ENCODE measurements at places on chromosomes 12 and 14. TPM values are rescaled to one million over a fixed set of nuclear protein-coding genes. Genes with fewer than 3 reads are reported as not detected.

DPY19L2 gene
- not detected for total RNA-seq

TMEM229B gene
- total RNA-seq: 1.1 TPM

KRT74 gene
- total RNA-seq: not detected

RHEBL1 gene
- 0.86 TPM for total RNA-seq

MIP gene
- not detected for total RNA-seq

ASB2 gene
- not detected for total RNA-seq

KRT85 gene
- not detected for total RNA-seq

RTL1 gene
- total RNA-seq: not detected

OR4N5 gene
- not detected for total RNA-seq

CAPS2 gene
- 4.4 TPM for total RNA-seq

OTX2 gene
- not detected for total RNA-seq

NR1H4 gene
- not detected for total RNA-seq

TRMT5 gene
- 8.1 TPM for total RNA-seq

MGST1 gene
- 141 TPM for total RNA-seq

SERPINA10 gene
- not detected for total RNA-seq

ANO2 gene
- not detected for total RNA-seq

SP1 gene
- 30.3 TPM for total RNA-seq

RTN1 gene
- total RNA-seq: not detected

LRCOL1 gene
- total RNA-seq: not detected

SNRPF gene
- 10.4 TPM for total RNA-seq

RBP5 gene
- not detected for total RNA-seq

ANKRD33 gene
- total RNA-seq: not detected

RASSF8 gene
- total RNA-seq: 80.1 TPM

PDE3A gene
- total RNA-seq: 0.43 TPM

AREL1 gene
- total RNA-seq: 25.6 TPM

ANO4 gene
- 6.6 TPM for total RNA-seq

KITLG gene
- 98.4 TPM for total RNA-seq

RIMBP2 gene
- total RNA-seq: not detected

CNTN1 gene
- total RNA-seq: 0.51 TPM

RILPL2 gene
- total RNA-seq: 2.5 TPM

MYF5 gene
- total RNA-seq: not detected

TRAF3 gene
- 18.6 TPM for total RNA-seq

CCDC177 gene
- not detected for total RNA-seq

TMEM19 gene
- total RNA-seq: 25.8 TPM

MSI1 gene
- not detected for total RNA-seq

SDR9C7 gene
- not detected for total RNA-seq

TAS2R46 gene
- total RNA-seq: not detected

PPP4R4 gene
- total RNA-seq: 0.22 TPM

SALL2 gene
- total RNA-seq: 2.7 TPM

NINJ2 gene
- 5.2 TPM for total RNA-seq

PIANP gene
- not detected for total RNA-seq

OR6C75 gene
- total RNA-seq: not detected

IFNG gene
- total RNA-seq: not detected

FAM186B gene
- total RNA-seq: 1.4 TPM

RASSF9 gene
- 0.89 TPM for total RNA-seq

CFAP54 gene
- total RNA-seq: 2.0 TPM

SYCP3 gene
- total RNA-seq: not detected

SPIC gene
- total RNA-seq: not detected

FOXM1 gene
- 12.4 TPM for total RNA-seq

FOXG1 gene
- total RNA-seq: not detected

KLRC3 gene
- total RNA-seq: not detected

AVPR1A gene
- not detected for total RNA-seq

VRTN gene
- not detected for total RNA-seq

CD27 gene
- not detected for total RNA-seq

TMPRSS12 gene
- total RNA-seq: not detected

AHNAK2 gene
- 58.0 TPM for total RNA-seq

CATSPERB gene
- 0.11 TPM for total RNA-seq

RDH16 gene
- not detected for total RNA-seq

NFE2 gene
- not detected for total RNA-seq
